ENCODE measurements at places on chromosomes 12 and 14. TPM values are rescaled to one million over a fixed set of nuclear protein-coding genes. Genes with fewer than 3 reads are reported as not detected.

ZFC3H1 gene
- total RNA-seq, result 85.8 TPM

RFLNA gene
- total RNA-seq, result 5.8 TPM

SNX6 gene
- total RNA-seq, result 190 TPM

RAP1B gene
- total RNA-seq, result 295 TPM

GLIPR1L1 gene
- total RNA-seq, result not detected

BBOF1 gene
- 2.7 TPM for total RNA-seq

OTX2 gene
- total RNA-seq, result not detected

EPYC gene
- not detected for total RNA-seq

FKBP3 gene
- total RNA-seq, result 58.4 TPM

CISTR gene
- not detected for total RNA-seq

MYF5 gene
- not detected for total RNA-seq

CLEC9A gene
- total RNA-seq, result not detected

CLEC1B gene
- not detected for total RNA-seq

OTUB2 gene
- 0.93 TPM for total RNA-seq

HOXC6 gene
- not detected for total RNA-seq

SYNDIG1L gene
- total RNA-seq, result not detected

PZP gene
- 0.93 TPM for total RNA-seq

MIPOL1 gene
- 55.2 TPM for total RNA-seq

SLC6A15 gene
- total RNA-seq, result 0.80 TPM

FOXG1 gene
- 0.07 TPM for total RNA-seq

Measured in thoracic aorta endothelial cell (primary cell).